Astrocyte (in vitro differentiated cells and primary cell): ENCODE measurements at places on chromosomes 7 and 10.

DNA sequence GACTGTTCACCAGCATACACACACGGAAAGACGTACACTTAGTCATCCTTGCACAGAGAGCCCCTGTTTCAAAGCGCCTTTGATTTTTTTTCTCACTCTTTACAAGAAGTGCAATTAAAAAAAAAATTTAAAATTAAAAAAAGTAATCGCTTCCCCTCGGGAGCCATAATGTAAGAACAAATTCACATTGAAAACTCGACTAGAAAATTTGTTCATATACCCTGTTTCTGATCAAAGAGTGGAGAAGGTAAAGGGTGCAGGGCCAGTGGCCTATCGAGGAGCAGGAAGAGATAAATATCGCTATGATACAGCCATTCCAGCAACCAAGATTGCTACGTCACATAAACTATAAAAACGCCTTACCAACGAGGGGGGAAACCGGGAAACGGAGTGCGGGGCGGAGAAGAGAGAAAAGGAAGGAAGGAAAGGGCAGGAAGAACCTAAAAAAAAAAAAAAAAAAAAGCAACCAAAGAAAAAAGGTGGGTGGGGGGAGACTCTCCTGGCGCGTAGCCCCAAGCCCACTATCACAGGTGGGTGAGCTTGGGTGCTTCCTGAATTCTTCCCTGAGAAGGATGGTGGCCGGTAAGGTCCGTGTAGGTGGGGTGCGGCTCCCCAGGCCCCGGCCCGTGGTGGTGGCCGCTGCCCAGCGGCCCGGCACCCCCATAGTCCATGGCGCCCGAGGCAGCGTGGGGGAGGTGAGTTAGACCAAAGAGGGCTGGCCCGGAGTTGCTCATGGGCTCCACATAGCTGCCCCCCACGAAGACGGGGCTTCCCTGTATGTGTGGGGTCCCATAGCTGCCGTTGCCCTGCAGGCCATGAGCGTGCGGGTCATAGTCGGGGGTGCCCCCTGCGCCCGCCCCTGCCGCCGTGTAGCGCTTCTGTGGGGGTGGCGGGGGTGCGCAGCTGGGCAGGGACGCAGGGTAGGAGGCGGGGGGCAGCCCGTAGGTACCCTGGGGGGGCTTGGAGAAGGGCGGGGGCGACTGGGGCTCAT is 5.2 kb upstream of the HOXA2 start:
- peak; percentile 71 for DNase-seq

DNA sequence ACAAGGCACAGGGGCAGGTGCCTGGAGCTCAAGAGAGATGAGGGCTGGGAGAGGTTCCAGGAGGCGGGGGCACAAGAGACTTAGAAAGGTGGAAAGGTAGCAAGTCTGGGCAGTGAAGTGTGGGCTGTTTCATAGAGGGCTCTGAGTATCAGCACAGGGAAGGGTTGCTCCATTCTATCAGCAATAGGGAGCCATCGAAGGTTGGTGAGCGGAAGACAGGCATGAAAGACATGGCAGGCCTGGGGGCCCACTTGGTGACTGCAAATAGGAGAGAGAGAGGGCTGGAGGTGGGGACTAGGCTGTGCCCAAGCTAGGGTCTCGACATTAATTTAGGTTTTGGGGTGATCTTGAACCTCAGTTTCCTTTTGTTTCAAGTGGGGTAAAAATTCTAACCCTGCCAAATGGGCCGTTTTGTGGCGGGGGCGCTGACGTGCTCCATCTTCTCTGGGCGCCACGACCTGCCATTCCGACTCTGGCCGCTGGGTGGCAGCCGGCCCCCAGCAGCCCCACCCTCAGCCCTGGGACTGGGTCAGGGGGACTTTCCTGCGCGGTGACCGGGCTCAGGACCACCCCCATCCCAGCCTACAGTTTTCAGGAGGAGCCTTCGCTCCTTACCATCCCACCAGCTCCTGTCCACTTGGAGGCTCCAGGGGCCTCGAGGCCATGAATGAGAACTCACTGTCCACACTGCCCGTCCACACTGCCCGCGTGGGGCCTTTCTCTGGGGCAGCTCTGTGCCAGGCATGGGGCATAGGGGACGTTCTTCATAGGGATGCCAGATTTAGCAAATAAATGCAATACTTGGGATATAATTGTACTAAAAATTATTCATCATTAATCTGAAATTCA is 37.2 kb upstream of the PCBD1 start:
- DNase-seq: no peak

DNA sequence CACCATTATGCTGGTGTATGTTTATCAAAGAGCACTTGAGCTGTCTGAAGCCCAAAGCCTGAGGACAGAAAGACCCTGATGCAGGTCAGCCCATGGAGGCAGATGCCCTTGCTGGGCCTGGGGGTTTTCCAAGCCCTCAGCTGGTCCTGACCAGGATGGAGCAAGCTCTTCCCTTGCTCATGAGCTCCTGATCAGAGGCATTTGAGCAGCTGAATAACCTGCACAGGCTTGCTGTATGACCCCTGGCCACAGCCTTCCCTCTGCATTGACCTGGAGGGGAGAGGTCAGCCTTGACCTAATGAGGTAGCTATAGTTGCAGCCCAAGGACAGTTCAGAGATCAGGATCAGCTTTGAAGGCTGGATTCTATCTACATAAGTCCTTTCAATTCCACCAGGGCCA is 13.0 kb downstream of the AQP1 start:
- DNase-seq: no peak

DNA sequence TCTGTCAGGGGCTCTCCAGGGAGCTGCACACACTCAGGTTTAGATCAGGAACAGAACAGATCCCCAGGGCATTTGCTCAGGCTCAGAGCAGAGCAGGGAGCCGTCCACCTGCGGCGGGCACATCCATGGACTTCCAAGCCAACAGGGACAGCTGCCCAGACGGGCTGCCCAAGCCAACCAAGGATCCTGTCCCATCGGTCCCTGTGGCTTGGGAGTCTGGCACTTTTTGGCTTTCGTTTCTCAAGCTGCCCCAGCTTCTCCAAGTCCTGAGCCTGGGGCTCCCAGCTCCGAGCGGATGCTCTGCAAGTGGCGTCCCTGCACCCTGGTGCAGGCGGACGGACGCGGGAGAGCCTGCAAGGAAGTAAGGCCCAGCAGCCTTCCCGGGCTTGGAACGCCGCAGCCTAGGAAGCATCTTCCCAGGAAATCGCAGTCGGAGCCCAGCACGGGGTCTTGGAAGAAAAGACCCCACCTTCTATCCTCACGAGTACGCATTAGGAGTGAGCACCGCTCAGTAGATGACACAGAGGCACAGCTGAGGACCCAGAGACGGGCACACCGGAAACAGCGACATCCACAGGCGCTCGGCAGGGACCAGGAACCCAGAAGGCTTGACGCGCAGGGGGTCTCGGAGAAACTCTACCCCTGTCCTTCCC is 6.0 kb downstream of the GPR146 start:
- DNase-seq: no peak

- DNase-seq: no peak
These were observed 210.2 kb downstream of the MLLT10 start for GRCh38 chr10:21744223-21744622.

DNA sequence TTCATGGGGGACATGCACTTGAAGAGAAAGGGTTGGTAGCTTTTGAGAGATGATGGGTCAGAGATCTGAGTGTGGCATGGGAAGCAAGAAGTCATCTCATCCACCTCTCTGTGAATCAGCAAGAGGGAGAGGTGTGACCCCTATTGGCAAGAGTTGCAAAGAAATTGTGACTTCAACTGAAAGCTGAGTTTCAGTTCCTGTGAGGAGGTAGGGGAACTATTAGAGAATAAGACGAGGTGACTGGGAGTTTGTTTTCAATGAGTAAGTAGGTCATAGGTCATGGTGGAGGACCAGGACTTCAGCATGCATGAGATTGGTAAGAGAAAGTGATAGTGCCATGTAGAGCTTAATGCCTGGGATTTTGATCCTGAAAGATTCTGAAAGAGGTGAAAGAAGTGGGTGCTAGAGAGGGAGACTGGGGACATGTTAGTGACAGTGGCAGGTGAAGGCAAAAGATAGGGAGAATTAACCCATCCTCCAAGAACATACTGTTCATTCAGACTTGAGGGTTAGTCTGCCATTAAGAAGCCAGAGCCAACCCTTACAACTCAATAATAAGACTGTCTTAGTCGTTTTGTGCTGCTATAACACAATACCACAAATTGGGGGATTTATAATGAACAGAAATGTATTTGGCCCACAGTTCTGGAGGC is 75.5 kb upstream of the CAPZA2 start:
- no peak for DNase-seq
